ENCODE measurements at places on chromosomes 2 and 18.

- DNase-seq = no peak
Observed at GRCh38 chr2:37469126-37469525, 124.7 kb downstream of the QPCT start.

DNA sequence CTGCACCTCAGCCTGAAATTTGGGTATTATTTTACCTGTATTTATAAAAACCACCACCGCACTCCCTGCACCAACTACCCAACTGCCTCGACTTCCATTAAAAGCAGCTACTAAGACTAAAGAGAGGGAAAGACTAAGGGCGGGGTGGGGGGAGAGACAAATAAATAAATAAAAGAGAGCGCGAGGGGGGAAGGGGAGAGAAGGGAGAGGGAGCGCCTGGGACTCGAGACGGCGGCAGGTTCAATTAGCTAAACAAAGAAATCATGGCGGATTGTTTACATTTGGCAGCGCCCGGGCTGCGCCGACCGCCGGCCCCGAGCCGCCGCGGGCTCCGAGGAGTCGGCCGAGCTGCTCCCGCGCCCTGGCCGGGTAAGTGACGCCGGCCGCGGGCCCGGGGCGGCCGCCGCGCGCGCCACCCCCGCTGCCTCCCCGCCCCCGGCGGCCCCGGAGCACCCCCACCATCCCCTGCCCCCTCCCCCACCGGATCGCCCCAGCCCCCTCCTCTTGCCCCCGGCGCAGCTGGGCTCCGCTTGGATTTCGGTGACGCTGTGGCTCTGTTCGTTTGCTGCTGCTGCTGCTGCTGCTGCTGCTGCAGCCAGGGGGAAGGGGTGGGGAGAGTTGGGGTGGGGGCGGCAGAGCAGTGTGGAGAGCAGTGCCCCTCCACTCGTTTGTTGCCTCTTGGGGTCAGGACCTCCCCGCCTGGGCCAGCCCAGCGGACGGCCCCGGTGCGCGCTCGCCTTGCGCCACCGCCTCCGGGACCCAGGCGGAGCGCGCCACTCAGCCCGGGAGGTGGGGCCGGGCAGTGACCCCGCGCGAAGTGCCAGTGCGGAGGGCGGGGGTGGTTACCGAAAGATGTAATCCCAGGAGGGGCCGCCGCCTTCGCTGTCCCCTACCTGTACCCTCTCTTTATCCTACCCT lies 187.2 kb upstream of the FANCL start:
- DNase-seq = peak; percentile 68

GRCh38 chr2:99545066-99545465 lies 55.2 kb upstream of the REV1 start:
- DNase-seq = no peak

DNA sequence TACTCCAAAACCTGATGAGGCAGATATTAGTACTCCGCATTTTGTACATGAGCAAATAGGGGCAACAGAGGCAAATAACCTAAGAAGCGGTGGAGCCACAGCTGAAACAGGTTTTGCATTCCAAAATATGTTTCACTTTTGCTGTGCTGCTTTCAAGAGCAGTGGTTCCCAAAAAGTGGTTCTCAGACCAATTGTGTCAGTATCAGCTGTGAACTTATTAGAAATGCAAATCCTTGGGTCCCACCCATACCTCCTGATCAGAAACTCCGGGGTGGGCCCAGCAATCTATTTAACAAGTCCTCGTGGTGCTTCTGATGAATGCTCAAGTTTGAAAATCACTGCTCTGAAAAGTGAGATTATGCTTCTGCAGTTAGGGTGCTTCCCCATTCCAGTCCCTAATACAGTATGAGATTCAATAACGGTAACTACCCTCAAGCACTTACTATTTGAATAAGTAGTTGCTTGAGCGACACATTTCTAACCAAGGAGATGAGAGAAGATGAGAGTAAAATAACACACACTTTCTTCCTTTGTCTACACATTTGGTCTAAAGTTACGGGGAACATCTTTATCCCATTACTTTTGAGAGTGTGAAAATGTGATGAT lies 17.8 kb upstream of the TCF4 start:
- DNase-seq = no peak

- peak; percentile 64 for DNase-seq
Observed at GRCh38 chr2:45892757-45893156, 241.3 kb downstream of the PRKCE start.

GRCh38 chr2:130375291-130376266 lies 19.7 kb downstream of the PTPN18 start:
- no peak for DNase-seq

DNA sequence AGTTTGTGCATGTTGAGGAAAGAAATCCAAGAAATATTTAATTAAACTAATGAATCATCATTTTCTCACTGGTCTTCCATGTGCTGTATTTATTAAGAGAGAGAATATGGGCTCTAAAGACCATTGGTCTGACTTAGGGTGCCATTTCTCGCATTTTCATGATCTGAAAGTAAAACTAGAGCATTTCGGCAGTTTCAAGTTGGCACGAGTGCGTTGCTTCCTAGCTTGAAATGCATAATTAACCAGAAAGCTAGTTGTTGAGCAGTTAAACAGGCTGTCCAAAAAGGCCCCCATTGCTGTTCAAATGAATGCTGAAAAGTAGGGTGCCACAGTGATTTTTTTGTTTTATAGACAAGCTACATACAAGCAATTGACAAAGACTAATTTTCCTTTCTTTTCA lies 47.4 kb downstream of the SLC8A1 start:
- DNase-seq = no peak

- DNase-seq = no peak
Observed at GRCh38 chr2:145108361-145108778, 588.5 kb upstream of the ZEB2 start.

DNA sequence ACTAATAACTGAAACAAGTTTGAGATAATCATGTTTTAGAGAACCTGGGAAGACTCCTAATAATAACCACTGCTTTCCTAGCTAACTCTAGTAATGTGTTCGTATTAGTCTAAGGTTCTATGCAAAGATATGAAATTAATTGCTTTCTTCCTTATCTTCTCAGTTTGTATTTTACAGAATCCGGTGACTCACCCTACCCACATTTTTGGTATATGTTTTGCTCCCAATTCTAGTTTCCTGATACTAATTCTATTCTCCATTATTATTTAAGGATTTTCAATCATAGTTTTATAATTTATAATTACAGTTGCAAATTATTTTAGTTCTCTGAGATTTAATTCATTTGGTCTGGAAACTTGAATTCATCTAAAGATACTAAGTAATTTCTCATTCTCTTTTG lies 394.6 kb upstream of the SETBP1 start:
- DNase-seq = no peak

GRCh38 chr18:12849548-12849947 lies 34.5 kb downstream of the PTPN2 start:
- DNase-seq = no peak

- DNase-seq = no peak
Observed at GRCh38 chr2:48220501-48220900, 309.5 kb upstream of the STON1 start.

- DNase-seq = no peak
Observed at GRCh38 chr18:78993014-78993926, 13.7 kb downstream of the SALL3 start.

- no peak for DNase-seq
Observed at GRCh38 chr2:196638765-196639164, 750 bp upstream of the CCDC150 start.

- DNase-seq = no peak
Observed at GRCh38 chr2:228658998-228659397, 477.5 kb upstream of the SPHKAP start.

GRCh38 chr2:10716581-10716980 lies 4.8 kb upstream of the ATP6V1C2 start:
- no peak for DNase-seq

- no peak for DNase-seq
Observed at GRCh38 chr2:86065512-86065911, 40.2 kb downstream of the POLR1A start.

DNA sequence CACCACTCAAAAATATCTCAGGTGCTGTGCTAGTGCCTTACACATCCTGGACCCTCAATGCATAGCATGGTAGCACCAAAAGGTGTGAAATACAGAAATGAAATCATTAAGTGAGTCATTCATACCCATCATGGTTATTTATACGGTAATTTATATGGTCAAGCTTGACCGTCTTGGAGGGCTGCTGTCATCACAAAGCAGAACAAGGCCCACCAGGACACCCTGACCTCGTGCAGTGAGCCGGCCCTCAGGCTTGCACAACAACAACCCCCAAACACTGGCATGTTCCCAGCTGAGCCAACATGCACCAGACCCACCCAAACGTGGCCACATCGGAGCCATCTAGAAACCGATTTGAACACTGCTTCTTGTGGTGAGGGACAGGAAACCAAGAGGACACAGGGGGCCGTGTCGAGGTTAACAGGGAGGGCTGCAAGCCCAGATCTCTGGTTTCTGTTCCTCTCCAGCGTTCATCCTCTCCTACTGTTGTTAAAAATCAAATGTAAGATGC lies 378.5 kb upstream of the ID2 start:
- DNase-seq = no peak

- no peak for DNase-seq
Observed at GRCh38 chr2:212428681-212429478, 109.7 kb downstream of the ERBB4 start.

DNA sequence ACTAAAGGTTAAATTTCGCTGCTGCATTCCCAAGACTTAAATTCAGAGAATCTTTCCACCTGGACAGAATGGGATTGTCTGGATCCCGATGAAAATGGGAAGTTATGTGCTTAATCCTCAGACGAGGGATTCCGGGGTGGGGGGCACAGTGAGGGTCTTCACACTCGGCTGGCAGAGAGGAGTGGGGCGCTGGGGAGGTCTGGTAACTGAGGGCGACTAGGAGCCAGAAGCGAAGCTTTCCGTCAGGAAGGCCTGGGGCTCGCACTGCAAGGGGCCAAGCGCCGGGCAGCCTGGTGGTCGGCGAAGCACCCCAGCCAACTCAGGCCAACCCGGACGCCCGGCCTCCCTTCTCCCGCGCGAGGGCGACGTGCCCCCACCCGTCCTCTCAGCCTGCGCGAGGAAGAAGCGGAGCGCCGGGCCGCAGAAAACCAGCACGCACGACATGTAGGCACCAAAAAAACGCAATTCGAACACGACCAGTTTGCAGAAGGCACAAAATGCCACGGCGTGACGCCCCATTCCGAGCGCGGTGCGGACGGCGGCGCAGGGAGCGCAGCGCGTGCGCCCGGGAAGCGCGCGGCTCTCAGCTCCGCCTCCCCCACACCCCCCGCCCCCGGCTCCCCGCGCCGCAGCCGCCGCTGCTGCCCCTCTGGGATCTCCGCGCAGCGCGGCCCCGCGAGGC lies 188.1 kb downstream of the ZEB2 start:
- no peak for DNase-seq

All from NCI-H2171 (cell line).